ENCODE measurements at places on chromosomes 2 and 18.

GRCh38 chr2:17757321-17757720 is 3.4 kb downstream of the GEN1 start:
- no peak for DNase-seq

DNA sequence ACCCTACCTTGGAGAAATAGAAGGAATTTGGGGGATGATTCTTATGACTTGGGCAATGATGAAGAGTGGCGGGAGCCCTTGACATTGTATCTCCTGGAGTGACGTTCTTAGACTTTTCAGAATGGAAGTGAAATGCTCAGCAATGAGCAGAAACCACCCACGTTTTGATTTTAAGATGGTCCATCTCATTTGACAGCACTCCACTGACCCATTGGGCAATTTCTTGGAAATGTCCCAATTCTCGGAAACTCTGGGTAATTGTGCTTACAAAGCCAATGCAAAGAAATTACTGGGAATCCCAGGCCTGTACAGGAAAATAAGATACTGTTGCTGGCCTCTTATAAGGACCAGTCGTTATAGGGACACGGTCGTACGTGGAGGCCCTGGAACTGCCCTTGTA is 170.0 kb upstream of the COPS8 start:
- DNase-seq: no peak

- no peak for DNase-seq
Observed at GRCh38 chr2:223697316-223697891, 95.2 kb upstream of the SCG2 start.

GRCh38 chr2:172531309-172531708 is 24.6 kb upstream of the PDK1 start:
- no peak for DNase-seq
